Suppressor macrophage (primary cell): ENCODE measurements at places on chromosomes 3 and 15.

GRCh38 chr15:85031086-85031943 lies 49.7 kb downstream of the PDE8A start:
- DNase-seq = no peak

- no peak for DNase-seq
Measured at GRCh38 chr3:69639851-69640250, 99.4 kb upstream of the MITF start.

DNA sequence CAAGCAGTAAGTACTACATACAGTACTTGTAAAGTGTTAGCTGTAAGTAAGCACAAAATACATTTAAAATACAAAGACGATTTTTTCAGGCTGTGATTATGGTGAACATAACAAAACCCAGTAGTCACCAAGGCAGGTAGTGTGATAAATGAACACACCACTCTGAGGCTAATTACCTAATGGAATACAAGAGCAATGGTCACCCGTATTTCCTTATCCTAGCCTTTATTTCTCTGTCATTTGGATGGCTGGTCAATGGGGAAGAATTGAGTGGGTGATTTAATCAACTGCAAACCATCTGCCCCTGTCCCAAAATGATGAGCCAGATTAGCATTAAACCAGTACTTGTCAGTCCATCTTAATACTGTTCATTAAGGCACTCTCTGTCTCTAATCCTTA lies 89.2 kb upstream of the CGNL1 start:
- DNase-seq = no peak

- DNase-seq = peak; percentile 66
Measured at GRCh38 chr3:177338697-177339219, 141.5 kb upstream of the TBL1XR1 start.

DNA sequence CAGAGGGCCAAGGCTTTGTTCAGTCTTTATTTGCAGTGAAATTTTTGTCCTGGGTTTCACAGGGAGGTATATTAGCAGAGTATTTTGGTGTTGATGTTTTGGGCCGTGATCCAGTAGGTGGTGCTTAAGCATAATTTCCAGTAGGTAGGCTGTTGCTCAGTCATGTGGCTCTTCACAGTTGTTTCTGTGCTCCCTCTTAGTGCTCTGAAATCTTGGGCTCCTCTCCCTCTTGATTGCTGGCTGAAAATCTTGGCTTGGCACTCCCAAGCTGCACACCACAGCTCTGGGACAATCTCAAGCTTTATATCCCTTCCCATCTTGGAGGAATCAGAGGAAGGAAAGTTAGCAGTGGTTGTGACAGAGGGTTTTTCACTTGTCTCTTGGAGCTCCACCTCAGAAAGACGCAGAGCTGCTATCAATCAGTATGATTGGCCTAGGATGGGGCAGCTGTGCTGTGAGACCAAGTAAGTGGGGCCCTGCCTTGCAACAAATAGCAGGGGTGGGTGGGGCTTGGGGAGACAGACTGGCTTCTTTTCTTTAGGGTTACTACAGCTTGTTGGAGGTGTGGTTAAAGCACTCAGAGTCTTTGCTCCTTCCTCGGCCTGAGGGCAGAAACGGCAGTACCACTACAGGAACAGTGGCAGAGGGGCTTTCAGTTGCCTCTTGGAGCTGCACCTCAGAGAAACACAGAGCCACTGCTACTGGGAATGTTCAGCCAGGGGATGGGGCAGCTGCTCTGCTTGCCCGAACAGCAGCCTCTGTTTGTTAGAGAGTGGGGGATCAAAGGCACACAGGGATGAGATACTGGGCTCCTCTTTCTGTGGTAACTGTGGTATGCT lies 627.0 kb downstream of the SI start:
- DNase-seq = no peak

DNA sequence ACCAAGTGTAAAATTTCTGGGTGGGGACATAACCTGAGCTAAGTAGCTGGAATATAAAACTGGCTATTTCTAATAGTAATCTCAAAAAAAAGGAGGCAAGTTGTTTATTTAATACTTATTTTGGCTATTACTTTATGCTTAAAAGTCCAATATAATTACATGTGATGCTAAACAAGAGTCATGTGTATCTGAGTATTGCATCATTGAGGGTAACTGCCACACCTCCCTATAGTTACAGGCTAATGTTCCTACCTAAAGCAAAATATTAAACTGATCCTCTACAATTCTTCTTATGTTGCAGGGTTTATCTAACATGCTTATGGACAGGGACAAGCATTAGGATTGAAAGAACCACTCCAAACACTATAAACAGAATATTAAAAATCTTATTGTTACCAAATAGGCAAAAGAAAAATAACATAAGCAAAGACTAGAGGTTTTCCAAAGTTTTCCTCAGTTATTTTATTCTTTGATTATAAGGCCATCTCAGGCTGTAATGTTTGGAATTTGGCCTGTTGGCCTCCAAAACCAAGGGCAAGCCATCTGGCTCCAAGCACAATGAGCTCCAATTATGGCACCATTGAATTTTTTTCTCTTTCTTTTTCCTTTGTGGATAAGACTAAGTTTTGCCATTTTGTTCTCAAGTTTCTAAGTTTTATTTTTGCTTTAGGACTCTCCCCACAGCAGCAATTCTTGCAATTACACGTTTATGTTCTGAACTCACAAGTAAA lies 75.8 kb upstream of the ABI3BP start:
- no peak for DNase-seq

- DNase-seq = no peak
Measured at GRCh38 chr3:9124730-9125129, 124.7 kb downstream of the SRGAP3 start.
